ENCODE measurements at places on chromosomes 6 and 20. TPM values are rescaled to one million over a fixed set of nuclear protein-coding genes. Genes with fewer than 3 reads are reported as not detected.

MAP7 gene
- 46.0 TPM for total RNA-seq

ROMO1 gene
- total RNA-seq: 350 TPM

MYH7B gene
- 1.0 TPM for total RNA-seq

TRIM40 gene
- not detected for total RNA-seq

ARMH2 gene
- total RNA-seq: not detected

GFRAL gene
- not detected for total RNA-seq

DNA sequence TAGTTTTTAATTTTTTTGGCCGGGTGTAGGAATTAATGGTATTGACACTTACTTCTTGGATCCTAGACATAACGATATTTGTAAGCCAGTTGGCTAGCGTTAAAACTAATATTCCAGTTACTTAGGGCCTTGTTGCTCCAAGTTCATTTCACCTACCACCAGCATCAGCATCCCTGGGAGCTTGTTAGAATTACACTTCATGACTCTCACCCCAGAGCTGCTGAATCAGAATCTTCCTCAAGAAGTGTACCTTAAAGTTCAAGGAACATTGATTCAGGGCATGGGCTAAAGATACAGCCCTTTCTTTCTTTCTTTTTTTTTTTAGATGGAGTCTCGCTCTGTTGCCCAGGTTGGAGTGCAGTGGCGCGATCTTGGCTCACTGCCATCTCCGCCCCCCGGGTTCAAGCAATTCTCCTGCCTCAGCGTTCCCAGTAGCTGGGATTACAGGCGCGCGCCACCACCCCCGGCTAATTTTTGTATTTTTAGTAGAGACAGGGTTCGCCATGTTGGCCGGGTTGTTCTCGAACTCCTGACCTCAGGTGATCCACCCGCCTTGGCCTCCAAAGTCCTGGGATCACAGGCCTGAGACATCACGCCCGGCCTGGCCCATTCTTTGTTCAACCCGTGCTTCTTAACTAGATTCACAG is 1.1 kb downstream of the SLX4IP start:
- no peak overlapping the region for H3K4me3 ChIP-seq
- H3K36me3 ChIP-seq: no peaks in the 10 kb centered on the region
- no peaks in the 10 kb centered on the region for H3K27me3 ChIP-seq
- peaks cover 22% of the 10 kb centered on the region for H3K4me1 ChIP-seq

DNA sequence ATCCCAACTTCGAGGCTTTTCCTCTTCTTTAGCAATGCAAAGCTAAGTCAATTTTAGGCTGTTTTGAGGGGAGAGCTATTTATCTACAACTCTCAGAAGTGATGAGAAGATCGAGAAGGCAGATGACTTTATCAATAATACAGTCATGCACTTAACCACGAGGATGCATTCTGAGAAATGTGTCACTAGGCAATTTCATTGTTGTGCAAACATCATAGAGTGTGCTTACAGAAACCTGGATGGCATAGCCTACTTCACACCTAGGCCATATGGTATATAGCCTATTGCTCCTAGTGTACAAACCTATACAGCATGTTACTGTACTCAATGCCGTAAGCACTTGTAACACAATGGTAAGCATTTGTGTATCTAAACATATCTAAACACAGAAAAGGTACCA is 66.6 kb downstream of the PRND start:
- H3K36me3 ChIP-seq: no peaks in the 10 kb centered on the region
- H3K4me3 ChIP-seq: no peak overlapping the region
- DNase-seq: no peak
- H3K27me3 ChIP-seq: no peaks in the 10 kb centered on the region
- H3K4me1 ChIP-seq: no peaks in the 10 kb centered on the region

DNA sequence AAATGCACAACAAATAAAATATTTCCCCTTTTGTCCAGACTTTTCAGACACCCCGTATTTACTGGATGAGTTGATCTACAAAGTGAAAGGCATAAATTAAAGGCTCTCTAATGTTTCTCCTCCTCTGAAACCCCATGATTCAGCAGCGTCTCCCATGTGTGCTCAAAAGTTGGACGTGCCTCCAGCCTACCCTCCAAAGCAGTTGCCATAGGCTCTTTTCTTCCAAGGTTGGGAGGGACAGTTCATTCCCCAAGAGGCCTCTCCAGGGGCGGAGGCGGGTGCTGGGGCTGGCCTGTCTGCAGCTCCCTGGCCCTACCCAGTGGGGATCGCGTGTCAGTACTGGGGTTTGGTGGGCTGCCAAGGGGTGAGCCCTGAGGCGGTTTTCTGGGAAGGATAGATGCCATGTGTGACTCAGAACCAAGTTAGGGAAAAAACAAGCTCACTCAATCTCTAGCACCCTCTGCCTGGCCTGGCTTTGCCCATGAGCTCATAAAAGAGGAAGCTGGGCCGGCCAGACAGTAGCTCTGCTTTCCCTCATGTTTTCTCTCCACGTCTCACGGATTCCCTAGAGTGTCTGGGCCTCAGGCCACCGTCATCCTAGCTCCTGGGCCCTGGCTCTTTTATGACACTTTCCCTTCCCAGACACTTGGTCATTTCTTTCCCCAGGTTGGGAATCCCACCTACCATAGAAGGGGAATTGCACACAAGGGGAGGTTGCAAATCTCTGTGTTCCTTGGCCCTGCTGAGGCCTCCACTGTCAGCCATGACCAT is 8.0 kb upstream of the IER3 start:
- DNase-seq: peak; percentile 83
- H3K27ac ChIP-seq: peak overlapping the region; percentile 79
- no peaks in the 10 kb centered on the region for H3K36me3 ChIP-seq
- peaks cover 31% of the 10 kb centered on the region for H3K4me1 ChIP-seq

- H3K4me1 ChIP-seq: no peaks in the 10 kb centered on the region
- no peak for DNase-seq
- no peaks in the 10 kb centered on the region for H3K27me3 ChIP-seq
- H3K4me3 ChIP-seq: no peak overlapping the region
Observed at GRCh38 chr6:22082218-22082617, 214.6 kb downstream of the PRL start.

- DNase-seq: no peak
- H3K27me3 ChIP-seq: no peaks in the 10 kb centered on the region
- no peak overlapping the region for H3K27ac ChIP-seq
- no peaks in the 10 kb centered on the region for H3K36me3 ChIP-seq
- H3K4me1 ChIP-seq: no peaks in the 10 kb centered on the region
Observed at GRCh38 chr6:135300576-135300975, 119.5 kb downstream of the MYB start.

- peaks cover 27% of the 10 kb centered on the region for H3K4me1 ChIP-seq
- DNase-seq: no peak
- peaks cover 18% of the 10 kb centered on the region for H3K36me3 ChIP-seq
- H3K27me3 ChIP-seq: no peaks in the 10 kb centered on the region
- peak overlapping the region; percentile 18 for H3K27ac ChIP-seq
Observed at GRCh38 chr6:152404086-152404857, 232.9 kb downstream of the SYNE1 start.

GRCh38 chr20:8940326-8940725 is 128.6 kb upstream of the PLCB4 start:
- no peak overlapping the region for H3K4me3 ChIP-seq
- H3K36me3 ChIP-seq: no peaks in the 10 kb centered on the region
- DNase-seq: peak; percentile 81
- peaks cover 7% of the 10 kb centered on the region for H3K4me1 ChIP-seq
- H3K27me3 ChIP-seq: no peaks in the 10 kb centered on the region

DNA sequence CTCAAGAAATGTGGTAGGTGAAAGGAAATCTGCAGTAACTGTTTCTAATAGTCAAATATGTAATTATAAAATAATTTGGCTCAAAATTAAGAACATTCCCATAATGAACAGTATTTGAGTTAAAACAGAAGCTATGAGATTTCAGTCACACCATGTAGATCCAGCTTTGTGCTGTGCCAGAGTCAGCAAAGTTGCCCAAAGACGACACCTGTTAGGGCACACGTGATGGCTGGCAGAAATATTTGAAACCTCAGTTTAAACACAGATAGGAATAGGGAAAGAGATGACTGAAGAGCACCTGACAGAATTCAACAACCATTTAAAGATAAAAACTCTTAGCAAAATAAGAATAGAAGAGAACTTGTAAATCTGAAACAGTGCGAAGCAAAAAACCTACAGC is 129.3 kb downstream of the CD83 start:
- H3K4me3 ChIP-seq: no peak overlapping the region
- no peaks in the 10 kb centered on the region for H3K27me3 ChIP-seq
- DNase-seq: no peak
- no peak overlapping the region for H3K27ac ChIP-seq
- no peaks in the 10 kb centered on the region for H3K4me1 ChIP-seq

GRCh38 chr6:146896062-146896813 is 297.5 kb downstream of the ADGB start:
- no peak overlapping the region for H3K4me3 ChIP-seq
- no peak overlapping the region for H3K27ac ChIP-seq
- H3K36me3 ChIP-seq: no peaks in the 10 kb centered on the region
- H3K27me3 ChIP-seq: no peaks in the 10 kb centered on the region
- H3K4me1 ChIP-seq: no peaks in the 10 kb centered on the region
- no peak for DNase-seq

- H3K27me3 ChIP-seq: no peaks in the 10 kb centered on the region
- H3K4me1 ChIP-seq: peaks cover 51% of the 10 kb centered on the region
- peak; percentile 89 for DNase-seq
- no peaks in the 10 kb centered on the region for H3K36me3 ChIP-seq
- H3K27ac ChIP-seq: peak within 1 kb of the TSS; percentile 59
Observed at GRCh38 chr6:31660381-31661261, at the start of gene C6orf47. C6orf47 (minus strand) TSS chr6:31660778; CDS start chr6:31659947, 831 bp downstream.

- no peak for DNase-seq
- peaks cover 10% of the 10 kb centered on the region for H3K4me1 ChIP-seq
- H3K4me3 ChIP-seq: no peak overlapping the region
- no peaks in the 10 kb centered on the region for H3K27me3 ChIP-seq
- no peak overlapping the region for H3K27ac ChIP-seq
Observed at GRCh38 chr6:151015101-151015700, 149.7 kb downstream of the MTHFD1L start.

DNA sequence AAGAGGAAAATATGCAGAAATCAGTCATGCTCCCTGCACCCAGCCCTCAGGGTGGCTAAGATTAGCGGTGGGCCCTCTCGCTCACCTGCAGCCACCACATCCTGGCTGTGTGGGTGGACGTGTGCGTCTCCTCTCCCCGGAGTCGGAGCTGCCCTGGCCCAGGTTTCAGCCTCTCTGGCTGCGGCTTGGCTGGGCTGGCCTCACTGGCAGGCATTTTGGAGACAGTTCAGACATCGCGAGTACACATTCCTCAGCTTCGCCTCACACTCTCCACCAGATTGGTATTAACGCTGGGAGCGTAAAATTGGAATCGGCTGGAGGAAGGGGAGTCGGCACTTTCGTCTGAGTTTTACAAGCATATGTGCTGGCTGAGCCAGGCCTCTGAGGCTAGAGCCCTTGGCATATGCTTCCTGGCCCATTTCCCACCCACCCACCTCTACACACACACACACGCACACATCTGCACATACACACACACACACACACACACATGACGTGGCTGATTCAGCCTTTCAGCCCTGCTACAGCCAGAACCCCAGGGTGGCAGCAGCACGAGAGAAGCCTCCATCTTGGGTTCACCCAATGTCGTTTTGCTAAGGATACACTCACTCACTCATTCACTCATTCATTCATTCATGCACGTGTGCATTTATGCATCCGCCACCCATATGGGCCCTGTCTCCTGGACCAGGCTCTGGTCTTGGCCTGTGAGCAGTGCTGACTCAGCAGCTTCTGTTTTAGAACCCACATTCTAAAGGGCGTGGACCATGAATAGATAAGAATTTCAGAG is 42.9 kb downstream of the BCAS4 start:
- H3K36me3 ChIP-seq: no peaks in the 10 kb centered on the region
- no peak overlapping the region for H3K4me3 ChIP-seq
- H3K27ac ChIP-seq: no peak overlapping the region
- H3K4me1 ChIP-seq: no peaks in the 10 kb centered on the region
- no peak for DNase-seq

- no peaks in the 10 kb centered on the region for H3K4me1 ChIP-seq
- no peak overlapping the region for H3K4me3 ChIP-seq
- no peaks in the 10 kb centered on the region for H3K27me3 ChIP-seq
- H3K27ac ChIP-seq: no peak overlapping the region
Observed at GRCh38 chr6:133758815-133759335, 130.0 kb upstream of the TCF21 start.

DNA sequence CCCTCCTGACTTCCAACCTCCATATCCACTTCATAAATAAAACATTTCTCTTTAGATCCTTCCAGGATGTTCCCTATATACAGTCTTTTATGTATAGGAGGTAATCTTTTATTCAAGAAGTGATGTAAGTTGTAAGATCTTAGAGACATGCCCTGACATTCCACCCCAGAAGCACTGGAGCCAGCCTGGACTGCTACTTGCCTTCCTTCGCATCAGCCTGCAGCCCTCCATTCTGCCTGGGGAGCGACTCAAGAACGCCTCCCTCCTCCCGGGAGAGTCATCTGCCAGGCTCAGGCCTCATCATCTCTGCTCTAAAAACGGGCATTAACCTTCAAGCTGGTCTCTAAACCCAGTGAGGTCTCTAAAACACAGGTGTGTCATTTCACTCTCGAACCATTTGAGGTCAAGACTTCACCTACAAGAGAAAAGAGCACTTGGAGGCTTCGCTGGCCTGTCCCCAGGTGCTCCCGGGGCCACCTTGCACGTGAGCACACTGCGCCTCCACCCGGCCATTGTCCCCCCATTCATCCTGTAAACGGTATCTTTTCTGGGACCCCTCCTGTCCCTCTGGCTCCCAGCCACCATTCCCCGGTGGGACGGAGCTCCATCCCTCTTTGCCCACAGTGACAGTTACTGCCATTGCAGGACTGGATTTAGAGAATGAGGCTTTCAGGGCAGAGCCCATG is 107.5 kb upstream of the PDE10A start:
- peaks cover 12% of the 10 kb centered on the region for H3K4me1 ChIP-seq
- H3K27ac ChIP-seq: no peak overlapping the region
- DNase-seq: no peak
- H3K36me3 ChIP-seq: no peaks in the 10 kb centered on the region
- H3K4me3 ChIP-seq: no peak overlapping the region

GRCh38 chr20:22529150-22530019 is 55.0 kb downstream of the FOXA2 start:
- H3K36me3 ChIP-seq: no peaks in the 10 kb centered on the region
- no peak overlapping the region for H3K4me3 ChIP-seq
- H3K27me3 ChIP-seq: peaks cover 3% of the 10 kb centered on the region
- no peak for DNase-seq
- no peaks in the 10 kb centered on the region for H3K4me1 ChIP-seq
- no peak overlapping the region for H3K27ac ChIP-seq

- no peaks in the 10 kb centered on the region for H3K36me3 ChIP-seq
- H3K27me3 ChIP-seq: no peaks in the 10 kb centered on the region
- DNase-seq: peak; percentile 70
- peak overlapping the region; percentile 70 for H3K27ac ChIP-seq
Observed at GRCh38 chr20:50330504-50331313, 140.1 kb downstream of the CEBPB start.

GRCh38 chr6:41960028-41960427 is 18.4 kb upstream of the CCND3 start:
- H3K27me3 ChIP-seq: no peaks in the 10 kb centered on the region
- DNase-seq: no peak
- H3K27ac ChIP-seq: no peak overlapping the region
- no peaks in the 10 kb centered on the region for H3K36me3 ChIP-seq
- no peak overlapping the region for H3K4me3 ChIP-seq
